ENCODE measurements at places on chromosomes 12 and 14.

GRCh38 chr12:28938056-28938455 lies 211.0 kb upstream of the FAR2 start:
- no peak overlapping the region for H3K27ac ChIP-seq
- no peak for DNase-seq
- H3K4me1 ChIP-seq, result no peaks in the 10 kb centered on the region
- no peaks in the 10 kb centered on the region for H3K36me3 ChIP-seq
- peaks cover 19% of the 10 kb centered on the region for H3K27me3 ChIP-seq

DNA sequence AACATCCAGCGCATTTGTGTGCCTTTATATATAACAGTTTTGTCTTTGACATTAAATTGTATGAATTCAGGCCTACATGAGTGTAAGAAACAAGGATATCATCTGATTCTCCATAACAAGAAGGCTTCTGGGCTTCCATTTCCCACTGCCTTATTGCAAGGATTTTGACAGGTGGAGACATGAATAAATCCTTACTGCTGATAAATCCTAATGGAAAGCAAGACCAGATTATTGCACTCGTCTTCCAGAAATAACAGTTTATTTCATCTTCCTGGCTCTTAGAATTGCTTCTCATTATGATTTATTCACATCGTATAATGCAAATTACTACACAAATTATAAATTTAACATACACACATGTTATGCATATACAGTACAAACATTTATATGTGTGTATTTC lies 348.1 kb downstream of the MDGA2 start:
- H3K27me3 ChIP-seq, result no peaks in the 10 kb centered on the region
- no peak overlapping the region for H3K4me3 ChIP-seq
- H3K27ac ChIP-seq, result no peak overlapping the region
- DNase-seq, result no peak
- H3K4me1 ChIP-seq, result no peaks in the 10 kb centered on the region

DNA sequence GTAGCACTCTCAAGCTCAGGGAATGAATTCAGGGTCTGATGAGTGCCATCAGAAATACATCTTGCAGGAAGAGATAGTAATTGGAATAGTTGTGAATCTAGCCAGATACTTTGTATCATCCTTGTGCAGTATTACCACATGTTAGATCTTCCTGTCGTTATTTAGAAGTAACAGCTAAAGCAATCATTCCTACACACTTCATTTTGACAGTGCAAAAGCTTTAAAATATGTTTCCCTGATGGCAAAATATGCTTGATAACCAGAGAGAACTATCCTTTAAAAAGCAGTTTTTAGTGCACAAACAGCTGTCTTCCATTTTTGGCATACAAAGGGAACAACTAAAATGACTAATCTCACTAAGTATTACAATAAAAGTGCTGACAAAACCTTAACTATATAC lies 149.5 kb upstream of the SLC38A2 start:
- no peak for DNase-seq
- H3K27ac ChIP-seq, result no peak overlapping the region

DNA sequence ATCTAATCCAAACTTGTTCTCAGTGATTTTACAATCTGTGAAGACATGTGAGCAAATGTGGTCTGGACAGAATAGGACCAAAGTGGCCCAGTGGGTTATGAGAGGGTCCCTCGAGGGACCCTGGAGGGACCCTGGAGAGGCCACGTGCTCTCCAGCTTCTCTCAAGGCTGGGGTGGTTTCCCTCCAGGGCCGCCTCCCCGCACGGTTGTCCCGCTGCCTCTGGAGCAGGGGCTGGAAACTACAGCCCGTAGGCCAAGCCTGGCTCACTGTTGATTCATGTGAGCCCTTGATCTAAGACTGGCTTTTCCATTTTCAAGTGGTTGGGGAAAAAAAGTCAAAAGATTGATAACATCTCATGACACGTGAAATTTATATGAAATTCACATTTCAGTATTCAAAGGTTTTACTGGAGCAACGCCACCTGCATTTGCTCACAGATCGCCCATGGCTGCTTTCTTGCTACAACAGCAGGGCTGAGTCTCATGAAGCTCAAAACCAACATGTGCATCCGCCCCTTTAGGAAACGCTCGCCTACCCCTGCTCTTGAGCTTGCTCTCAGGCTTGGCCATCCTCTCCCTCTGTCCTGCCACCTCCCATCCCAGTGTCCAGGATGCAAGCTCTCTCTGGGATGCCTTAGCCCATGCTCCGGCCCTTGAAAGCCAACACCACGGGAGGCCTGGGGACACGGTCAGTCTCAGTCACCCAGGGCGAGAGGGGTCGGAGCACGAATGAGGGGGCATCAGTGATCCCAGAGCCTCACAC lies 12.1 kb upstream of the LRTM2 start:
- H3K27ac ChIP-seq, result no peak overlapping the region
- DNase-seq, result no peak
- peaks cover 7% of the 10 kb centered on the region for H3K4me1 ChIP-seq

- no peaks in the 10 kb centered on the region for H3K36me3 ChIP-seq
- H3K4me3 ChIP-seq, result no peak overlapping the region
- H3K27me3 ChIP-seq, result peaks cover 7% of the 10 kb centered on the region
- no peaks in the 10 kb centered on the region for H3K4me1 ChIP-seq
Observed at GRCh38 chr12:50344245-50344644, 52.2 kb downstream of the FAM186A start.

DNA sequence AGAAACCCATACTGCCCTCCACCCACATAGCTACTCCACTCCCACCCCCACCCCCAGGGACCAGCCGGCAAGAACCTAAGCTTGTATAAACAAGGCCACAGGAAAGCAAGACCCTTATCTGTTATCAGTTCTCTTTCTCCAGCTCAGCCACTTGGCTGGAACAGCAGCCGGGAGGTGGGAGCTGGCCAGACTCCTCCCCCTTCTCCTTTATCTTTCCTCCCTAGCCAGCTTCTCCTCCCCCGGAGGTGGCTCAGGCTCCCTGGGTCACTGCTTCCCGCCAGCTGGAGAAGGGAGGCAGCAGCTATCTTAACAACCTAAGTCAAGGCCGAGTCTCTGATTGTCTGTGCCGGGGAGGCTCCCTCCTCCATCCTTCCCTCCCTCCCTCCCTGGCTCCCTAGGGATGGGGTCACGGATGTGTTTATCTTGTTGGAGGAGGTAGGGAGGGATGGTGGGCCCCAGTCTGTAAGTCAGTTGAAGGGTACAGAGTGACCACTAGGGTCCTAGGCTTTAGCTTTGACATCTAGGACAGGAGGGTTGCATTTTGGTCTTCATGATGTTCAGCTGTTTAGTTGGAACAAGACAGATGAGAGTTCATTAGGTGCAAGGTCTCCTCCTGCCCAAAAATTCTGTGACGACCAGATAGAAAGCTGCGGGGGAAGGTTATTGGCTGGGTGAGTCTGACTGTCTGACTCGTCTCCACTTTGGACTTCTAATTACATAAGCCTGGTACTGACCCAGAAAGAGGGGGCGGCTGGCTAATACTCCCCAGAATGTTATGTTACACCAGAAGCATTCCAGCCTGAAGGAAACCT lies 29.7 kb downstream of the ZFP36L1 start:
- no peaks in the 10 kb centered on the region for H3K27me3 ChIP-seq
- peaks cover 2% of the 10 kb centered on the region for H3K36me3 ChIP-seq
- no peak overlapping the region for H3K27ac ChIP-seq
- H3K4me1 ChIP-seq, result peaks cover 29% of the 10 kb centered on the region

GRCh38 chr14:26597071-26597588 lies 703 bp downstream of the NOVA1 start:
- no peaks in the 10 kb centered on the region for H3K27me3 ChIP-seq
- no peak overlapping the region for H3K4me3 ChIP-seq
- H3K4me1 ChIP-seq, result no peaks in the 10 kb centered on the region
- no peaks in the 10 kb centered on the region for H3K36me3 ChIP-seq

- DNase-seq, result no peak
- H3K36me3 ChIP-seq, result no peaks in the 10 kb centered on the region
- H3K4me1 ChIP-seq, result no peaks in the 10 kb centered on the region
- no peak overlapping the region for H3K4me3 ChIP-seq
Observed at GRCh38 chr12:129351481-129351880, 498.2 kb downstream of the GLT1D1 start.

- no peak for DNase-seq
- no peaks in the 10 kb centered on the region for H3K27me3 ChIP-seq
- peaks cover 1% of the 10 kb centered on the region for H3K36me3 ChIP-seq
- H3K4me3 ChIP-seq, result no peak overlapping the region
- H3K27ac ChIP-seq, result peak overlapping the region; percentile 0
Observed at GRCh38 chr14:105700622-105701288, 174.4 kb downstream of the TMEM121 start.

DNA sequence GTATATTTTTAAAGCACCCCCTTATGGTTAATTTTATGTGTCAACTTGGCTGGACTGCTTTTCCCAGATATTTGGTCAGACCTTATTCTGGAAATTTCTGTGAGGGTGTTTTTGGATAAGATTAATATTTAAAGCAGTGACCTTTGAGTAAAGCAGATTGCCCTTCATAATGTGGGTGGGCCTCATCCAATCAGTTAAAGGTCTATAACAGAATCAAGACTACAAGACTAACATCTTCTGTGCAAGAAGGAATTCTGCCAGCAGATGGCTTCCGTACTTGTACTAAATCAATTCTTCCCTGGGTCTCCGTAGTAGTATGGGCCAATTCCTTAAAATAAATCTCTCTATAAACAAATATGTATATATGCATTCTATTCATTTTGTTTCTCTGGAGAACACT lies 257.6 kb downstream of the ETNK1 start:
- H3K4me3 ChIP-seq, result no peak overlapping the region
- no peaks in the 10 kb centered on the region for H3K27me3 ChIP-seq
- H3K36me3 ChIP-seq, result no peaks in the 10 kb centered on the region
- no peak overlapping the region for H3K27ac ChIP-seq

DNA sequence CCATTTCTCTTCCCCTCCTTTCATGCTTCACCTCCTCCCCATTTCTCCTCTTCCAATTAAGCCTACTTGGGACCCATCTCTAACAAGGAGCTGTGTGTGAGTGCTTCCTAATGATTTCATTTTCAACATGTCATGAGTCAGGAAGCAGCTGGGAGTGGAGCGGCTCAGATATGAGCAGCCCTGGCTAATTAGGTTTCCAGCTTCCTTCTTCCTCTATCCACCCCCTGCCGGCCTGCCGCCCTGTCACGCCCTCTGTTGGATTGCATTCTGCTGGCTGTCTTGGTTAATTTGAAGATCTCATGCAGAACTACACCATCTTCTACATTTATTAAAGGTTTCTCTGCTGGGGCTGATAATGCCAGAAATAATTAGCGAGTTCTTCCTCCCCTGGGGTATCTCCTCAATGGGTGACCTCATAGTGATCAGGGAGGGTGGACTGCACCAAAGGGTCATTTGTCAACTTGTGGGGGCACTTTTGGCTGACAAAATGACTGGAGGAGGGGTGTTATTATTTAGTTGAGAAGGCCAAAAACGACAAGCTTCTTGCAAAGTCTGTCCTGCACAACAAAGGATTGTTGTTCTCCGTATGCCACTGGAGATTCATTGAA lies 300.9 kb upstream of the SRRM4 start:
- no peak overlapping the region for H3K4me3 ChIP-seq
- H3K27ac ChIP-seq, result no peak overlapping the region
- peaks cover 10% of the 10 kb centered on the region for H3K27me3 ChIP-seq
- DNase-seq, result no peak

DNA sequence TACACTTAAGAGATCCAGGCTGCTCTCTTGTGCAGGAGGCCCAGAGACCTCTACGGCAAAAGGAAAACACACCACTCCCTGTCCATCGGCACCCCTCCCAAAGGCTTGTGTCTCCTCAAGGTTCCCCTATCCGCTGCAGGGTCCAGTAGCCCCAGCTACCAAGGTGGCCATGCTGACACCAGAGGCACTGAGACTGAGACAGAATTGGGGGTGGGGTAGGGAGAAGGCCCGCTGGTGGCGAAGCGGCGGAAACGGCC lies 590 bp downstream of the DDIT3 start:
- no peaks in the 10 kb centered on the region for H3K27me3 ChIP-seq
- DNase-seq, result no peak
- H3K27ac ChIP-seq, result peak overlapping the region; percentile 99
- H3K4me1 ChIP-seq, result peaks cover 52% of the 10 kb centered on the region
- peak overlapping the region; percentile 98 for H3K4me3 ChIP-seq

GRCh38 chr14:95692109-95692508 lies 5.9 kb downstream of the TCL1B start:
- no peak for DNase-seq
- H3K4me1 ChIP-seq, result no peaks in the 10 kb centered on the region
- H3K27ac ChIP-seq, result no peak overlapping the region
- H3K36me3 ChIP-seq, result no peaks in the 10 kb centered on the region
- H3K27me3 ChIP-seq, result peaks cover 46% of the 10 kb centered on the region

DNA sequence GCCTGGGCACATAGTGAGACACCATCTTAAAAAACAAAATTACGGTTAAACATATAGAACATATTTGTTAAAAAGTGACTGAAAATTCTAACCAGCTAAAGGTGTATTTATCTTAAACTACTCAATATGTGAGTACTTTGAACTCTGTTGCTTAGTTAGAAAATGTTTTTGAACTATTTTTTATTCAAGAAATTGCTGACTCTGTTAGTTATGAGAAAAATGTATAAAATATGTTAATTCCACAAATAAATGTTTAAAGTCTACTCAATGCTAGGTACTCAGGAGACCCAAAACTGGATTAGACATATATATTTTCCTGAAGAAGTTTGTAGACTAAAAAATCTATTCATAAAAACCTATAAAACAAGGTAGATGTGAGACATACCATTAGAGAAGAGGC lies 23.0 kb upstream of the GPR33 start:
- no peaks in the 10 kb centered on the region for H3K4me1 ChIP-seq
- no peak overlapping the region for H3K4me3 ChIP-seq
- DNase-seq, result no peak
- H3K27ac ChIP-seq, result no peak overlapping the region
- no peaks in the 10 kb centered on the region for H3K36me3 ChIP-seq
- peaks cover 23% of the 10 kb centered on the region for H3K27me3 ChIP-seq

- no peaks in the 10 kb centered on the region for H3K36me3 ChIP-seq
- H3K27me3 ChIP-seq, result no peaks in the 10 kb centered on the region
- DNase-seq, result no peak
- no peak overlapping the region for H3K4me3 ChIP-seq
- no peaks in the 10 kb centered on the region for H3K4me1 ChIP-seq
- H3K27ac ChIP-seq, result no peak overlapping the region
Observed at GRCh38 chr12:99284161-99284560, 363.4 kb upstream of the GARIN6 start.

DNA sequence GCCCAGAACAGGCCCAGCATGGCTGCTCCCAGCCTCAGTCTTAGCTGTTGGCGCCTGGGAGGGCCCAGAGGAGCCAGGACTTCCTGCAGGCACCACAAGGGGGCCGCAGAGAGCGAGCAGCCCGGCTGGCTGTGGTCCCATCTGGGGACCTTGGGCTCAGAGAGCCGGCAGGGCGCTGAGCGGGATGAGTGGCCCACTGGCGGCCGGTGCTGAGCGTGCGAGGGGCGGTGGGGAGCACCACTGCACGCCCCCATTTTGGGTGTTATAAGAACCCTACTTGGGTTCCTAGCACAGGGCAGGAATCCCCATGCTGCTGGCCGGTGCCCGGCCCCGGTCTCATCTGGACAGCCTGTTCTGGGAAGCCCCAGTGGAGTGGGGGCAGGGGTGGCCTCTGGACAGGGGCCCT lies 25.9 kb upstream of the CRIP2 start:
- peak; percentile 58 for DNase-seq
- no peak overlapping the region for H3K27ac ChIP-seq
- H3K4me1 ChIP-seq, result peaks cover 10% of the 10 kb centered on the region
- no peaks in the 10 kb centered on the region for H3K27me3 ChIP-seq
- H3K4me3 ChIP-seq, result no peak overlapping the region
- peaks cover 5% of the 10 kb centered on the region for H3K36me3 ChIP-seq
